NCI-H69 (cell line): ENCODE measurements at places on chromosomes 1 and 21.

DNA sequence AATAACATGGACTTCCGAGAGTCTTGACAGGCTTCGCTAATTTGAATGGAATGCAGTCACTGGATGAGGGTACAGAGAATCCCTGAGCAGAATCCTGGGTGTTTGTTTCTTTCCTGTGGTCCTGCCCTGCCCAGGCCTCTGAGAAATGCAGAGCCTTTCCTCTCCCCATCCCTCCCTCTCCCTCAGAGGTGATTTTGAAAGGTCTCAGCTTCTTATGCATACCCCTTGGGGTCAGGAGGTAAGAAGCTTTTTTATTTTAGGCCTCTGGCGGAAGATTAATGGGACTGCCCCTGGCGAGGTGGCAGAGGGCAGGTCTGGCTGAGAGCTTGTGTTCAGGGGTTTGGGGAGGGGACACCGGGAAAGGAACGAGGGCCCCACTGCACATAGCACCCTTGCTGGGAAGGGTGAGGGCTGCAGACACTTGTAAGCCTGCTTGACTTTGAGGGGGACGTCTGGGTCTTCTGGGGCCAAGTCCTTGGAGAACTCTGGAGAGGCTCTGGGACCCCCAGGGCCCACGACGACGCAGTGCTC lies 116.5 kb upstream of the SLC45A1 start:
- no peak for DNase-seq

GRCh38 chr1:11874258-11874562 lies 15.5 kb upstream of the NPPB start:
- no peak for DNase-seq

DNA sequence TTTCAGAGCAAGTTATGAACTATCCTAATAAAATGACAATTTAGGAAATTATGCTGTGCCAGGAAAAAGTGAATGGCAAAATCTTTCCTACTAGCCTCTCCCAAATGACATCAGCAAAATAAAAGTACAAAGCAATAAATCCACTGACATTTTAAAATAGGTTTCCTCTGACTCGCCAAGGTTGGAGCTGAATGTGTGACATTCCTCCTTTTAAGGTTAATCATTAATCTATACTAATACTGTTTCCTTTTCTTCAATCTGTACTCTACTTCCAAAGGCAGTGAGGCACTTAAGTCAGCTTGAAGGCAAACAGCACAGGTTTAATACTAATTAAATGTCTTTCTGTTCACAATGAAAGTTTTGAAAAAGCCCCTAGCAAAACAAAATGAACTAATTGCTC lies 15.7 kb downstream of the RNF19B start:
- DNase-seq, result no peak

DNA sequence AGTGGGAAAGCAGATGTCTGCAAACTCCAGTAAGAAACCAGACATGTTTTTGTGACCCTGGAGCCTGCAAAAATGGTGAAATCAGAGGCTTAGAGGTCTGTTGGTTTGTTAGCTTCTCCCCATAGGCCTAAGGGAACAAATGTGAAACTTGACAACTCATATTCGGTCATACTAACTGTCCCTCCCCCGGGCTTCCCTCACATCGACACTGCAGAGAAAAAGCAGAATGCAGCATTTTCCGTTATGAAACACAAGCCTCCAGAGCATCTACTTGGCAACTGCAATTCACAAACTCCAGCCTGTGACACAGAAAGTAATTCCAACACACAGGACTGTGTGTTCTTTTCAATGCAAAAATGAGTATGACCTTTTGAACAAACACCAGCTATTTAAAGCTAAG lies 3.7 kb downstream of the KCNA2 start:
- DNase-seq, result no peak

- DNase-seq, result no peak
These were observed 2.0 kb downstream of the MOB3C start for GRCh38 chr1:46614604-46614984.

DNA sequence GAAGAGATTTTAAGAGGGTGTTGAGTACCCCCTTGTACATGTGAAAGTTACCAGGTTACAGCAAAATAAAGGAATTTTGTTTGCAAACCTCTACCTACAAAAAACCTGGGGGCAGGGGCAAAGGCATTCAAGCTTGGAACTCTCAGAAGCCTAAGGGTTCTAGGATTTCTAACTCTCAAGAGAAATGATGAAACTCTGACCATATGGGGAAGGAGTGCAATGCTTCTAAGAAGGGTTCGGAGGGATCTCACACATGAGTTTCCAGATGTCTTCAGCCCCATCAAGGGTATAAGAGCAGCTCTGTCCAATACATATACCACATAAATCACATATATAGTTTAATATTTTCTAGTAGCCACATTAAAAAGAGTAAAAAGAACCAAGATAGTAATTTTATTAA lies 7.3 kb upstream of the FCGR2A start:
- no peak for DNase-seq

GRCh38 chr1:189644970-189645369 lies 832.7 kb downstream of the BRINP3 start:
- no peak for DNase-seq

DNA sequence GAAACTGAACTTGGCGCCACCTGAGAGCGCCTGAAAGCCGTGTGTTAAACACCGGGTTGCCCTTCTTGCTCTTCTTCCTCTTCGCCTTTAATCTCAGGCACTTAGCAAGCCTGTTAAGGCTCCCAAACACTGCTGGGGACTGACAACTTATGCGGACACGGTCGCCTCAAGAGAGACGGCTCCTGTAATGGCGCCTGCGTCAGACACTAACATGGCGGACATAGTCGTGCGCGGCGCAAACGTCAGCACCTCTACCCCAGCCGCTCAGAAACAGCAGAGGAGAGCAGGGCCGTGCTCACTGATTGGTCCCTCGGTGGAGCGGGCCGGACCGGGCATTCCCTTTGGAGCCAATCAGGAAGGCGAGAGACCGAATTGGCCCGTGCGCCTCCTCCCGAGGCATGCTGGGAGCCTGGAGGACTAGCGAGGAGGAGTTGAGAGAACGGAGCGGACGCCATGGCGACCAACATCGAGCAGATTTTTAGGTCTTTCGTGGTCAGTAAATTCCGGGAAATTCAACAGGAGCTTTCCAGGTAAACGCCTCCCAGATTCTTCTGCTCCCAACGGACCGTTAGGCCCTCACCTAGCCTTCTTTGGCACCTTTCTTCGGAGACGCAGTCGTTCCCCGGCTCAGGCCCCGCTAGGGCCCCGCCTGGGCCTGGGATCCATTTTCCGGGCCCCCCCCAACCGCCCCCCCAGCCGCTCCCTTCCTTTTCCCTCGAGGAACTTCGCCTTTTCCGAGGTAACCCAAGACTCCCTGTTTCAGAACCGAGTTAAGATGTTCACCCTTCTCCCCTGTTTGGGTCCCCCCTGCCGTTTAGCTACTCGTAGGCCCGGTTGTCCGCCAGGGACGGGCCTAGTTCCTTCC lies at the start of gene SON:
Gene SON, plus strand, starts transcription at position 399 of the 865 bp plus-strand sequence. Its CDS starts 55 bp downstream, at position 454.
- peak; percentile 100 for DNase-seq

GRCh38 chr1:184755226-184756065 lies 788 bp upstream of the EDEM3 start:
- peak; percentile 63 for DNase-seq

GRCh38 chr1:19229229-19229628 lies 19.2 kb upstream of the UBR4 start:
- no peak for DNase-seq

- DNase-seq, result peak; percentile 19
These were observed 3.8 kb downstream of the BCL9 start for GRCh38 chr1:147545133-147545532.

GRCh38 chr21:32253215-32253641 lies 25.6 kb downstream of the MIS18A start:
- no peak for DNase-seq

GRCh38 chr1:242813490-242814091 lies 289.1 kb upstream of the PLD5 start:
- DNase-seq, result no peak

GRCh38 chr1:181685211-181685610 lies 201.9 kb downstream of the CACNA1E start:
- no peak for DNase-seq

- no peak for DNase-seq
These were observed 333.0 kb upstream of the KAZN start for GRCh38 chr1:14265495-14265894.

GRCh38 chr21:9763306-9763705 lies 758.1 kb upstream of the TPTE start:
- DNase-seq, result no peak

DNA sequence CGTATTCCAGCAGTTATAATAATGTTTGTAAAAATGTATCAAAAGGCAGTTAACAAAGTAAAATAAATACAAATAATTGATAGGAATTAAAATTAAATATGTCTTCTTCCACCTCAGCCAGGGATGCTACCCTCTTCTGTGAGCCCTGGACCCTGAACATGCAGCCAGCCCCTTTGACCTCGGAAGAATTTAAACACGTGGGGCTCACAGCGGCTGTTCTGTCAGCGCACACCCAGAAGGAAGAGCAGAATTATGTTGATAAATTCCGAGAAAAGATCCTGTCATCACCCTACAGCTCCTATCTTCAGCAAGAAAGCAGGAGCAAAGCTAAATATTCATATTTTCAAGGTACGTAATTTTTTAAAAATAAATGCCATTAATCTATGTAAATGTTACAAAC lies 26.5 kb downstream of the UTS2 start:
- no peak for DNase-seq

DNA sequence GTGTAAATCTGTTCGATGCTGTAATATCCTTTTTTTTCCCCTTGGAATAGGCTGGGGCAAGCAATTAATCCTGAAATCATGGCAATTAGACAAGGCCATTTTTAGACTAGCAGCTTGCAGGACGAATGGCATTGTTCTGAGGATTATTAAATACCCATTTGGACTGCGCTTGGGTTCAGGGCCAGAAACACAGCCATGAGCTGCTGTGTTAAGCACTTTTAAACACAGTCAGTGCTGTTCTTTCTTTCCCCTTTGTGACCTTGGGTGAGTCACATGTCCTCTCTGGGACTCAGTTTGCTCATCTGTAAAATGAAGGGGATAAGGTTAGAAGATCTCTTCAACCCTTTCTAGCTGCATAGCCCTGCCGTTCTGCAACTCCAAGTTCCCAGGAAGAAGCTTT lies 58.6 kb upstream of the C8B start:
- DNase-seq, result peak; percentile 2

DNA sequence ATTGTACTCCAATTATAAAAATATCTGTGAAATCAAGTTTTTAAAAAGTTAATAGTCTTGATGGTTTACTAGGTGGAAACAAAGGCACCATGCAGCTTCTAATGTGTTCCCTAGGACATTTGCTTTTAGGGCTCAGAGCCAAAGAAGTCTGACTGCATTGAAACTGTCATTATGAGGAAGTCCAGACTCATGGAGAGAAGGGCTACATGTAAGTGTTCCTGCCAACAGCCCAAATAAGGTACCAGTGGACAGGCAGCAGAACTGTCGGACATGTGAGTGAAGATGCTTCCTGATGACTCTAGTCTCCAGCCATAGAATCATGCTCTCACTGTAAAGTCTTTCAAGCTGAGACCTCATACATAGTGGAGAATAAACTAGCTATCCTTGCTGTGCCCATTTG lies 287.6 kb downstream of the AKT3 start:
- peak; percentile 51 for DNase-seq

DNA sequence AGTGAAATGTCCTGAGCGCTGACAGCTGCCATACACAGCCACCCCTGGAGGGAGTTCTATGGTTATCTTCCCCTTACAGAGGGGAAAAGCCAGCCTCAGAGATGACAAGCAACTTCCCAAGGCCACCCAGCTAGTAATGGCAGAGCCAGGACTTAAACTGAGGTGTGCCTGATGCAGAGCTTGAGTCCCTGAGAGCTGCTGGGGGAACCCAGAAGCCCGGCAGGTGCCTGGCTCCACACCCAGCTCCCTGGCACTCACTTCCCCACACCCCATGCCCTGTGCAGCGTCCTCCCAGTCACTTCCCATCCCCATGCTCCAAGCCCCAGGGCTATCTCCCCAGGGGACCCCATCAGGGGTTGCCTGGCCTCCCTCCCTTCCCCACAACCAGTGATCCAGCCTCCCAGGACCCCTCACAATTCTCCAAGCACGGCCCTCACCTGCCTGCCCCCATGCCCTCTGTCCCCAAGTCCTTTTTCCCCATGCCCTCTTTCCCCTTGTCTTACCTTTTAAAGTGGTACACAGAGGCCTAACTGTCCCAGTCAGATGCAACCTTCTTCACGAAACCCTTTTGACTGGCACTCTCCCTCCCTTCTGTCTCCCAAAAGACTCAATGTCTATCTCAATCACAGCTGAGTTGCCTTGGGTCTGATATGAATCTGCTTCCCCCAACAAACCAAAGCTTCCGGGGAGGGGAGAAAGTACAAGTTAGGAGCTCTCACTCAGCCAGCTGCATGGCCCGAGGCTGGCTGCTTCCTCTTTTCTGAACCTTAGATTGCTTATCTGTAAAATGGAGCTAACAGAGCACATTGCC lies 39.8 kb upstream of the LRP8 start:
- peak; percentile 3 for DNase-seq

GRCh38 chr1:43367026-43367903 lies 546 bp downstream of the ELOVL1 start:
- DNase-seq, result peak; percentile 55

GRCh38 chr1:53968125-53968513 lies 22.0 kb downstream of the LRRC42 start:
- DNase-seq, result peak; percentile 49

DNA sequence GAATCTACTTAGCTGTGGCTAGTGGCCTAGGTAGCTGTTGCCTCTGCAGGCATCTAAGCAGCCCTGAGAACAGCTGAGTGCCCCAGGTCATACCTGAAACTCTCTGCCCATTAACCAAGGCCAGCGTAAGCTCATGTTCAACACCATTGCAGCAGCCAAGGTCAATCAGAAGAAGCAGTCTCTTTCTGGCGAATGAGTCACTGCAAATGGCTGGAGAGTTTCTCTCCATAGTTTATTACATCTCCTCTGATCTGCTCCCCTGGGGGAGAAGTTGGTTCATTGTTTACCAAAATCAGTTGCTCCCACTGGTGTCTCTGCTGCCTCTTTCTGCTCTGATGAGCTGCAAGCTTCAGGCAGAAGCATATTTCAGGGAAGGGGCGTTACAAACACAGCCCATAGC lies 6.9 kb upstream of the BCL9 start:
- peak; percentile 8 for DNase-seq

DNA sequence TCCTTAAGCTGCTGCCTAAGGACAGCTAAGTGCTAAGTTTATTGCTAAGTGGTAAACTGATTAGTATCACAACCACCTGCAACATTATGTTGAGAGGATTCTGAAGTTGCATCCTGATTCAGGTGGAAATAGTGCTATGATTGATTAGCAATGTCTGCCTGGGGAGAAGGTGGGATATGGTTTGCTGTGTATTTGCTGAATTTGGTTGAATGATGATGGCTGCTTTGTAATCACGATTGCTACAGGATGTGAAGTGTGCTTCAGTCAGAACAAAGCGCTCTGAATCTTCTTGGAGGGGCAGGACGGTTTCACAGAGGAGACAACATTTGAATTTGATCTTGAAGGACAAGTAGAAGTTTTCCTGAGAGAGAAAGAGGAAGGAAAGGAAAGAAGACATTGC lies 226.0 kb downstream of the ST6GALNAC3 start:
- no peak for DNase-seq

GRCh38 chr1:15090373-15090772 lies 63.2 kb upstream of the TMEM51 start:
- DNase-seq, result peak; percentile 75

- no peak for DNase-seq
These were observed 395.6 kb downstream of the NPHP4 start for GRCh38 chr1:5596651-5597050.
